ENCODE measurements at places on chromosomes 1 and 21. TPM values are rescaled to one million over a fixed set of nuclear protein-coding genes. Genes with fewer than 3 reads are reported as not detected.

TGFB2 gene
- 6.5 TPM for total RNA-seq

ZNF683 gene
- not detected for total RNA-seq

BPNT1 gene
- 13.6 TPM for total RNA-seq

HSD3B1 gene
- not detected for total RNA-seq

SLC45A3 gene
- total RNA-seq, result 1.2 TPM

SH2D5 gene
- total RNA-seq, result 0.42 TPM

PTPN7 gene
- 2.5 TPM for total RNA-seq

KISS1 gene
- not detected for total RNA-seq

DNASE2B gene
- not detected for total RNA-seq

ZNF697 gene
- 2.0 TPM for total RNA-seq

ACTL8 gene
- not detected for total RNA-seq

- DNase-seq, result no peak
Observed at GRCh38 chr1:155527677-155528076, 34.9 kb downstream of the ASH1L start.

DNA sequence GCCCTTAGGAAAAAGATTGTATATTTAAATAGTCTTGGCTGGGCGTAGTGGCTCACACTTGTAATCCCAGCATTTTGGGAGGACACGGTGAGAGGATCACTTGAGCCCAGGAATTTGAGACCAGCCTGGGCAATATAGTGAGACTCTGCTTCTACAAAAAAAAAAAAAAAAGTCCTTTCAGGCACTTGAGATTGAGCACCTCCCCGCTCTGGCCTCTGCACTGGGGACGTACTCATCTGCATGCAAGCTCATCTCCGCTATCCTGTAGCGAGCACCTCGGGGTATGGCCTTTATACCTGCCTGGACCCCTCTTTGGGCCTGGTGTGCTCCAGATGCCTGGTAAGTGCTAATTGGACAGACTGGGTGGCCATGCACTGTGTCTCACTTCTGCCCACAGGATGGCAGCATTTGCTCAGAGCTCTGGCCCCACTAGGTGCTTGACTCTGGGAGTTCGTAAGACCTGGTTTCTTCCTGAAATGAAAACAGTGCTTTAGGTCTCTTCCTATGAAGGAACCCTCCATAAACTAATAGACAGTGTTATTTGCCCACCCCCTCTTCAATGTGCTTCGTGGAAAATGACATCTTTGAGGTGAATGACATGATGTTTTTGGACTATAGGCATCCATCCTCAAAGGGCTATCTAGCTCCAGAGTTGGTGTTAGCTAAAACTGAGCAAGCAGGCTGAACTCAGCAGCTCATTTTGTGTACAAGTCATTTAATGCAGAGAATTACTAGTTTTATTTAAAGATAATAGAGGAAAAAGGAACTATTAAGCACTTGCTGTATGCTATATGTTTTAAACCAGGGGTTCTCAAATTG, 61.7 kb upstream of the ADAR start:
- DNase-seq, result no peak

GRCh38 chr1:107344836-107345235, 204.0 kb downstream of the NTNG1 start:
- no peak for DNase-seq

DNA sequence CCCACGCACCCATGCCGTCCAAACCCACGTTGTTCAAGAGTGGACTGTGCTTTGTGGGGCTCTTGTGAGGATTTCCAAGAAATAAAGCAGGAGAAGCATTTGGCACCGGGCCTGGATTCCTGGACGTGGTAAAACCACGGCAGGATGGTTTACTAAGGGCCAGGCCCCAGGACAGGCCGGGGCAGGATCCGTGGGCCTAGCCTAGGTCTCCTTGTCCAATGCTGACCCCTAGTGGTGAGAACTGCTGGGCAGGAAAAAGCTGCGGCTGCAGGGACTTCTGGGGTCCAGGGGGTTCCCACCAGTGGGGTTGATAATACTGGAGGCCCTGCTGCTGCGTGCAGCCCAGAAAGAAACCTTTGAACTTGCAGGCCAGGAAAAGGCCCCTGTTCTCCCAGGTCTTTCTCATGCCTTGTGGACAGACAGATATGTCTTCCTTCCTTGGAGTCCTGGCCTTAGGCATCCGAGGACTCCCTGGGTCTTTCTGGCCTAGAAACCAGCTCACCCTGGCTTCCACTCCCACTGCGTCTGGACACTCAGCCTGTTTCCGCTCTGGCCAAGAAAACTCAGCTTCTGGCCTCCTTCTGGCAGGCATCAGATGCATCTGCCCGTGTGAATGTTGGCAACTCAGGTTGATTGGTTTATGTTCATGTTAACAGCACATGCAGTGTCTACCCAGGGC, 106.9 kb upstream of the TMEM51 start:
- DNase-seq, result no peak

DNA sequence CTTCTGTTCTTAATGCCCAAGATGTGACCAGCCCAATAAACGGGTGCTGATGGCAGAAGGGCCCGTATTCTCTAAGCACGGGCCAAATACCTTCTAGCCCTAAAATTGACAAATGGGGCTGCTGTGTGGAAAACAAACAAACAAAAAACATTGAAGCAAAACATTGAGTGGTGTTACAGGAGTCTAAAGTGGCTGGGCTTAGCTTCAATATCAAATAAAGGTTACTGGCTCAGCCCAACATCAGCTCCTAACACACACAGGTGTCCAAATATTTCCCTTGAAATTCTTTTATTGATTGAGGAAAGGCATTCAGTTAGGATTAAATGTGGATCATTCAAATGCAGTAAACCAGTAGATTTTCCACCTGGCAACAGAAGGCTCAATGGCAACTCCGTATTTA, 13.3 kb upstream of the TTF2 start:
- no peak for DNase-seq

DNA sequence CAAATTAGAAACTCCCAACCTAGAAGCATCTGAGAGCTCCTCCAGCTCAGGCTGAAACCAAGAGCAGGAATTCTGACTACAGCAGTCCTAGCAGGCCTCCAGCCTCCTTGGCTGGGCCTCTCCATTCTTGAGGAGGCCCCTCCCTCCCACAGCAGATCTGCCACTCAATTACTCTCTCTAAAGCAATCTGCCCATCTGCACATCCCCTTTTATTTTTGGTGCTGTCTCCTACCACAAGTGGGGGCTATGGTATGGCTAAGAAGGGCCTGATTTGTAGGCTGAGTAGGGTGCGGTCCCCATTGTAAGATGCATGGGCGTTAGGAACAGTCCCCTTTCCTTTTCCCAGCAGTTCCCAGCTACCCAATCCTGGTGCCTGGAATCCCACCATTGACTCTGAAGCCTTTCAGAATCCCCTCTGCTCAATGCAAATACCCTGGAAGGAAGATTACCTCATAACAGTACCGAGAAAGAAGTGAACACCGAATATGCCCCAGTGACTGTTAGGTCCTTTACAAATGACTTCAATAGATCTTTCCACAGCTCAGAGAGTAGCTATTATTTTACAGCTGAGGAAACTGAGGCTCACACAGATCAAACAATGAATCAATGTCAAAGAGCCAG, 11.6 kb upstream of the TTC39A start:
- no peak for DNase-seq

- DNase-seq, result no peak
Observed at GRCh38 chr1:10617931-10618885, 143.5 kb downstream of the PEX14 start.

GRCh38 chr1:26848941-26849774, 13.8 kb upstream of the SFN start:
- DNase-seq, result no peak

GRCh38 chr1:203985676-203986075, 87.2 kb upstream of the SOX13 start:
- peak; percentile 74 for DNase-seq

DNA sequence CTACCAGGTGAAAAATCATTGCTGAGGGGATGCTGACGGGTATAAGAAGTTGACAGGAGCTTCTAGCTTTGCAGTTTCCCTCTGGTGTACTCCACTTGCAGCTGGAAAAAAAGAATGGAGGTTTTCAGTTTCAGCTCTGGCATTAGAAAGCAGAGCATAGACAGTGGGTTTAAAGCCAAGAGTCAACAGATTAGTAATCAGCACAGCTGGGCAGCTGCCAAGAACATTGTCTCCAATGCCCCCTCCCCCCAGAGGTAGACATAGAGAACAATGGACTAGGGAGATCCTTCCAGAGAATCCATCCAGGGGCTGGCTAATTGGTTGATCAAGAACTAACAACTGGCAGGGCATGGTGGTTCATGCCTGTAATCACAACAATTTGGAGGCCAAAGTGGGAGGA, 10.1 kb upstream of the ZBTB8B start:
- DNase-seq, result no peak

GRCh38 chr1:189619682-189620332, 857.9 kb downstream of the BRINP3 start:
- no peak for DNase-seq

- DNase-seq, result peak; percentile 94
Observed at GRCh38 chr1:111203681-111204200, 3.3 kb upstream of the DENND2D start.

- no peak for DNase-seq
Observed at GRCh38 chr1:12113433-12114339, 50.6 kb downstream of the TNFRSF8 start.

DNA sequence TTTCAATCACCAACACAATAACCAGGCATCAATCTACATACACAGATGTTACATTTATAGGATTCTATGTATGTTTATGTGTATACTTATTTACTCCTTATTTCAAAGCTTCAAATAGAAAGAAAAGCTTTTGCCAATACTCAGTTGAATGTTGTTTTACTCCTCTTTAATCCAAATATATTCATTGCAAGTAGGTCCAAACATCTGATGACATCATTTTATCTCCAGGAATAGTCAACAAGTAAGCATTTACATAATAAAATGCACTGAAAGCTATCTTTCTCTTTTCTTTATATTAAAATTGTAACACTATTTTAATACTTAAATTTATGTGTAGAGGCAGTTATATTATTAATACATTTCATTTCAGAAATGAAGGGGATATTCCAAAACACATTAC, 380.5 kb downstream of the SMYD3 start:
- DNase-seq, result no peak

DNA sequence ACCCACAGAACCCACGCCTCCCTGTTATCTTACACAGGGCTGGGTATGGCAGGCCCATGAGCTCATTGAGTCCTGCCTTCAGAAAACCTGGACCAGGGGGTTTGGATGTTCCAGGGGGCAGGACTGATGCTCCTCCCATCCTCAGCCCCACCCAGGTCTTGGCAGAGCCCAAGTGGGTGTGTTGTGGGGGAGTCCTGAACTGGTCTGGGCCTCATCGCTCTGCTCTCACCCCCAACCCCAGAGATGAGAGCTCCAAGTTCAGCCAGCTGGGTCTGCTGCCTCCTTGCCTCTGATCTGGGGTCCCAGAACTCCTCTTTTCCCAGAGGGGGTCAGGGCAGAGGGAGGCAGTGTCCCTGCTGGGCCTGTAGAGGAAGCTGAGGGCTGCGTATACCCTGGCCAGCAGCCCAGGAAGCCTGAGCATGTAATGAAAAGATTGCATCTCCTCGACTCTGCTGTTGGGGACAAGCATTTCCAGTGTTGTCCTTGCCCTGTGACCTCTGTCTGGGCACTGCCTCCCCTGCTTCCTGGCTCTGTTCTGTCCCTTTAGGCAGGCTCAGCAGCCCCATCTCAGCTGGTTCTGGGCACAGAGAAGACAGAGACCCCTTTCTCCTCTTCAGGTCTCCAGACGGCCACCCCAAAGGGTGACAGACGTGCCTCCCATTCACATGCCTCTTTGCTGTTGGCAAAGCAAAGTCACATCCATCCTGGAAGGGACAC, 54.7 kb upstream of the EPS8L3 start:
- no peak for DNase-seq

- no peak for DNase-seq
Observed at GRCh38 chr1:184359909-184360308, 26.9 kb upstream of the C1orf21 start.

DNA sequence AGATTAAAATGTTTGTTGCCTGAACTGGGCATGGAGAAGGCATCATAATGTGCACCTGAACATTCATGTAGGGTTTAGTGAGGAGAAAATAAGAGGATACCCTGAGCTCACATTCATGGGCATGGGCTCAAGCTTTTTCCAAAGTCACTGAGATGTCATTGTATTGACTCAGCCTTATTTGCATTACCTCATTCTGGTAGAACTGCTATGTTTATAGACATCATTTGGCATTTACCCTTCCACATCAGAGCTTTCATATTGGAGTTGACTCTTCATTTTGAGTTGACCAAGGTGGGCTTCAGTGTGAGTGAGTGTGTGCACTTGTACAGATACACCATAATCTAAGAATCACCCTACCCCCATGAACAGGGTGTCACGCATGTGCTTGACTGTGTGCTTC, 143.2 kb downstream of the PBX1 start:
- DNase-seq, result no peak

DNA sequence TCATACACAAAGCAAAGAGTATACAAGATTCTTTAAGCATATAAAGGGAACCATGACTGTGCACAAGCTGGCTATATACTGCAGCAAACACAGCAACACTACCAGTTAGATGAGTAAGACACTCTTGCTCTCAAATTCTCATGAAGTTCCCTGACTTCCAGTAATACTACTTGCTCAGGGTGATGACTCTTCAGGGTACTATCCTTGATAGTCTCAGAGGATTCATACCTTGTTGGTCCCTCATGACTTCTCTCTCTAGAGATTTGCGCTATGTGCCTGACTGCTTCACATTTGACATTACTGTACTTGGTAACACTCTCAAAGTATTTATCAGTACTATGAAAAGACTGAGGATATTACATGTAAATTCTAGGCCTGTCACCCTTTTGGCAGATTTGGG, 159.8 kb upstream of the ZRANB2 start:
- DNase-seq, result no peak

DNA sequence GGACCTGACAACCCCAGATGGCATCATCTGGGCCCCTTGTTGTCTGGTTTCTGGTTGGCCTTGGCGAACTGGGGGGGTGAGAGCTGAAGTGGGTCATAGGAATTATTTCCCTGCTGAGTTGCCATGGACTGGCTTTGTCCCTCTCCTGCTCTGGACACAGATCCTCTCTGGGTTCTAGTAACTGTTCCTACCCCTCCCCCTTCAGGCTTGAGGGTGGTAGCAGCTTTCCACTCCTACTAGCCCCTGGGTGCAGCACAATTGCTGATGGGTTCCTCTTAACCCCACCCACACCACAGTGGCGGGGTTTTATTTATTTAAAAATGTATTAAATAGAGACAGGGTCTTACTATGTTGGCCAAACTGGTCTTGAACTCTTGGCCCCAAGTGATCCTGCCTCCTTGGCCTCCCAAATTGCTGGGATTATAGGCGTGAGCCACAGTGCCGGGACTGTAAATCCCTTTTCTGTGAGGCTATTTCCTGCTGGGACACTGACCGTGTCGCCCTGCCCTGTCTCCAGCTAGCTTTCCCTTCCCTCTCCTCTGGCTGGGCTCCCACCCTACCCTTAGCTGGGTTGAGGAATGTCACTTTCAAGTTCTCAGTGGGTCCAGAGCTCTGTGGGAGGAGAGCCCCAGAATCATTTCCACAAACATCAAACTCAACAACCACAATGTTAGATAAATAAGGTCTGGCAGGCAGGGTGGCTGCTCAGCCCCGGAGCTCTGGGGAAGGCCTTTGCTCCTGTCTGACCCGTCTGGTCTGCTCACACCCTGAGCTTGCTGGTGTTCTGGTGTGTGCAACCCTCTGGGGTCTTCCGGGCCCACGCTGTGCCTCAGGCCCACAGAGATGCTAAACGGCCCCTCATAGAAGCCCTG, 112.7 kb upstream of the WNT4 start:
- DNase-seq, result no peak

Data from esophagus muscularis mucosa (tissue), 4 donors.